ENCODE measurements at places on chromosomes 6 and 20. TPM values are rescaled to one million over a fixed set of nuclear protein-coding genes. Genes with fewer than 3 reads are reported as not detected.

GRCh38 chr20:58470336-58471192 is 44.6 kb downstream of the APCDD1L start:
- H3K27ac ChIP-seq: no peak overlapping the region
- H3K4me1 ChIP-seq: no peaks in the 10 kb centered on the region
- no peak overlapping the region for H3K4me3 ChIP-seq

DNA sequence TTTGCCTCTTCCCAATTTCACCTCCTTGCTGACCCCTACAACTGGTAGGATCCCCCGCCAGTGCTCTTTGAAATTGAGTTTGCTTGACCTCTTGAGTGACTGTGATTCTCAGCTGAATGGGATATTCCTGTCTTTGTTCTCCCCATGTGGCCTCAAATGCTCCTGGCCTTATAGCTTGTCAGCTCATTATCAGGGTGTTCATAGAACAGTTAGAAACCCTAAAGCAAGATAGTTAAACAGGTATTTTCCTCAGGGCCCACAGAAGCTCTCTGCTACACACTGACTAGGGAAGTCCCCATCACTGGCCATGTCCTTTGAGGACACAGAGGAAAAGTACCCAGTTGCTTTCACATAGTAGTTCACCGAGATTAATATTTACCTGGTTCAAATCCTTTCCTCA is 211.5 kb upstream of the DTNBP1 start:
- no peak for DNase-seq
- peaks cover 3% of the 10 kb centered on the region for H3K4me1 ChIP-seq
- no peak overlapping the region for H3K27ac ChIP-seq
- H3K36me3 ChIP-seq: no peaks in the 10 kb centered on the region

SLCO4A1 gene
- total RNA-seq: 13.4 TPM

TRIM10 gene
- total RNA-seq: not detected

NMBR gene
- total RNA-seq: not detected

GRCh38 chr20:58586565-58587093 is 64.5 kb upstream of the STX16 start:
- no peaks in the 10 kb centered on the region for H3K4me1 ChIP-seq

DNA sequence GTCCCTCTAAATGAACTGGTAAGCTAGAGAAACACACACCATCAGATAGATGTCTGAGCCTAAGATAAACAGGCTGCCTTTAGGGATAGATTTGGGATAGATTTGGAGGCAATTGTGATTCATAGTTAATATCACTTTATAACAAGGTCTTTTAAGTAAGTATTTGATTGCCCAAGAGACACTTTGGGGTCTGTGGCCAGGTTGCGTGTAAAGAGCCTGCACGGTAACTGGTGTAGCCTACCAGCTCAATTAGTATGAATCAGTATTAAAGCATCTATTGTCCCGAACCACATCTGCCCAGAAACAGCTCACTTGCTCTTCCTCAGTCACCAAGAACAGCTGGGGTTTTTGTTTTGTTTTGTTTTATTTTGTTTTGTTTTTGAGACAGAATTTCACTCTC is 193.3 kb downstream of the SASH1 start:
- DNase-seq: no peak
- no peak overlapping the region for H3K27ac ChIP-seq
- peaks cover 36% of the 10 kb centered on the region for H3K4me1 ChIP-seq
- no peak overlapping the region for H3K4me3 ChIP-seq
- H3K36me3 ChIP-seq: peaks cover 83% of the 10 kb centered on the region
- H3K27me3 ChIP-seq: no peaks in the 10 kb centered on the region

DACT2 gene
- 2.0 TPM for total RNA-seq

DNA sequence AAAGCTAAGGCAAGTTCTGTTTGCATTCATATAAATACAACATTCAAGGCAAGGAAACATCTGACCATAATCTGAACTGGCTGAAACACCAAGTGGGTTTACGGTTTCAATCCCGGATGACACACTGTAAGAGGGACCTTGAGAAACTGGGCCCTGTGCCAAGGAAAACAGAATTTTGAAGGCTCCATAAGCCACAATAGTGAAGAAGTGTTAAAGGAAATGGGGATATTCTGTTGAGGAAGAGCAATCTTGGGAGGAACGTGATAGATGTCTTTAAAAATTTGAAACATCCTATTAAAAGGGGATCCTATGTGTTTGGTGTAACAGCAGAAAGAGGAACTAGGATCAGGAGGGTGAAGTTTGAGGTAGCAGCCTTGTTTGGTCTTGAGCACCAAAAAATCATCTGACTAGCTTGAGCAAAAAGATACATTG is 82.4 kb upstream of the TAB2 start:
- H3K36me3 ChIP-seq: no peaks in the 10 kb centered on the region
- H3K27me3 ChIP-seq: no peaks in the 10 kb centered on the region
- DNase-seq: no peak
- H3K27ac ChIP-seq: no peak overlapping the region

GRCh38 chr6:120556491-120556890 is 777.8 kb downstream of the TBC1D32 start:
- no peak overlapping the region for H3K4me3 ChIP-seq
- no peak for DNase-seq
- H3K27me3 ChIP-seq: no peaks in the 10 kb centered on the region
- no peaks in the 10 kb centered on the region for H3K4me1 ChIP-seq
- no peak overlapping the region for H3K27ac ChIP-seq

RRAGD gene
- 98.0 TPM for total RNA-seq

GRCh38 chr20:62624325-62624690 is 18.0 kb upstream of the SLCO4A1 start:
- H3K36me3 ChIP-seq: no peaks in the 10 kb centered on the region
- H3K27me3 ChIP-seq: no peaks in the 10 kb centered on the region
- no peak for DNase-seq
- no peak overlapping the region for H3K4me3 ChIP-seq
- H3K4me1 ChIP-seq: no peaks in the 10 kb centered on the region

PRSS35 gene
- total RNA-seq: 10.0 TPM

DNA sequence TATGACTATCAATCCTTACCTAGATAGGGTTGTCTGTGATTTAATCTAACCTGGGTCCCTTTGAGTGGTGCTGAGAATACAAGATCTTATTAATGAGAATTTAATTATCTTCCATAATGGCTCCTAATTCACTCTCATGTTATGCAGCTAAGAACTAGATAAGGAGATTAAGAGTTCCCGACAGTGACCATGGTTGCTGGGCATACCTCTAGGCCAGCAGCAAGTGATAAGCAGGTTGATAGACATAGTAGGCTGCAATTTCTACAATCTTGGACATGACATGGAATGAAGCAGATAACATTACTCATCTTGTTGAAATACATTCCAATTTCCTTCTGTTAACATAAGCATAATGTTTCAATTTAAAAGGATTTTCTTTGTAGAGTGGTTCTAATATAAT is 27.1 kb downstream of the SPACA1 start:
- DNase-seq: no peak
- H3K4me1 ChIP-seq: no peaks in the 10 kb centered on the region
- H3K27ac ChIP-seq: no peak overlapping the region
- H3K36me3 ChIP-seq: no peaks in the 10 kb centered on the region
- H3K27me3 ChIP-seq: no peaks in the 10 kb centered on the region
- H3K4me3 ChIP-seq: no peak overlapping the region

DNA sequence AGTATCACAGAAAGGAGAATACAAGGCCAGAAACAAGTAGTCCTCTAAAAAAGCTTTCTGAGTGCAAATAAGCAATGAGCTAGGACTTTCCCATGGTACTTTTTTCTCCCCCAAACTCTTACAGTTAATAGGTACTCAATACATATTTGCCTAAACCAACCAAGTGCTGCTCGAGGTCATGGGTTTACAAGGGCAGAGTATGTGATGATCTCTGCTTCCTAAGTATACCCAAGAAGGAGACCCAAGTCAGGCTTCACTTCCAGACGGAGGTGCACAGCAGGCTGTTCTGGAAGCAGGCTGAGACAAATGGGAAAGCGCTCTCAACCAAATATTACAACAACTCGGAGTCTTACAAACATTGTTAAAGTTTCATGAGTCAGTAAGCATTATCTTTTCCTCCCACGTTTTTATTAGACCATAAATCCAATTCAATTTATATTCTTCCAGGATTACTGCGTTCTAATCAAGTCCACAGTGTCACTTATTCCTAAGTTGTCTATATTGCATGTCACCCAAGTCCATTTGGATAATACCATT is 8.1 kb downstream of the FYN start:
- no peaks in the 10 kb centered on the region for H3K4me1 ChIP-seq
- no peak overlapping the region for H3K27ac ChIP-seq
- H3K36me3 ChIP-seq: no peaks in the 10 kb centered on the region
- no peak for DNase-seq
- no peak overlapping the region for H3K4me3 ChIP-seq

GRCh38 chr6:2651961-2652360 is 98.8 kb downstream of the MYLK4 start:
- H3K36me3 ChIP-seq: no peaks in the 10 kb centered on the region
- H3K27me3 ChIP-seq: no peaks in the 10 kb centered on the region
- DNase-seq: no peak

DNA sequence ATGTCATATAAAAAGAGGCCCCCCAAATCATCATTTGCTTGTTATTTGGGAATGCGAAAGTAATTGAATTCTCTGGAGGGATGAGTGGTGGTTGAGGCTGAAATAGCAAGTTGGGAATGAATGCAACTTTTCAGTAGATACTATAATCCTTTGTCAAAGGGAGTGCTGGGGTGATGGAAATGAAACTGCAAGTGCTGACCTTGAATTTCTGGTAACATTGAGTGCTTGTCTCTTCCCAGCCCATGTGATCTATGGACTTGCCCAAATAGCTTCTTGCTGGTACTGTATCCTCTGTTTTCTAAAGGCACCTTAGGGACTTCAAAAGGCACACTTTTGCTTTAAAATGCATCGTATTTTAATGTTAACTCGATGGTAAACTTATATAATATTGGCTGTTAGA is 14.8 kb downstream of the PAQR8 start:
- H3K27ac ChIP-seq: no peak overlapping the region
- no peak overlapping the region for H3K4me3 ChIP-seq
- no peaks in the 10 kb centered on the region for H3K36me3 ChIP-seq
- peaks cover 14% of the 10 kb centered on the region for H3K4me1 ChIP-seq
- DNase-seq: no peak

GRCh38 chr6:54087721-54088120 is 23.5 kb upstream of the MLIP start:
- H3K4me3 ChIP-seq: no peak overlapping the region
- DNase-seq: no peak
- H3K36me3 ChIP-seq: no peaks in the 10 kb centered on the region
- no peaks in the 10 kb centered on the region for H3K4me1 ChIP-seq

TRIM31 gene
- not detected for total RNA-seq

ENPP3 gene
- total RNA-seq: not detected

DNA sequence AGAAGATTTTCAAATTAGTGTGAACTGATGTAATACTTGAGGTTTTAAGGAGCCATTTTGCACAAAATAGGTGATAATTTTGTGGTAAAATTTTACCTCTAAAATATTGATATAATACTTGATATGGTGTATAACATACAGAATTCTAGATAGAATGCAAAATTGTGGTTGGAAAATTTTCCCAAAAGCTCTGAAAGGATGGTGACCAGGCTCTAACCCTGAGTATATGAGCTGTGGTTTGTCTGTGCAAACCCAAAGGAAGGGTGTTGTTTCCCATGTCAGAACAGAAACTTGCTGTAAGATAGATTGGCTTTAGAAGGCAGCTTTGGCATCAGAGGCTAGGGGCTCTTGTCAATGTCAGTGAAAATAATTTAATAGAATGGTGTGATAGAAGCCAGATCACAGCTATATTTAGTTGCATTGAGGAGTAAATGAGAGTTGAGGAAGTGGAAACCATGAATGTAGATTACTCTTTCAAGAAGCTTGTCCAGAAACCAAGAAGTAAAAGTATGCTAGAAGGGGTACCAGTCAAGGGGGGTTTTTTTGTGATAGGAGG is 257.7 kb downstream of the FARS2 start:
- H3K36me3 ChIP-seq: no peaks in the 10 kb centered on the region
- no peak for DNase-seq
- no peak overlapping the region for H3K27ac ChIP-seq
- H3K4me1 ChIP-seq: no peaks in the 10 kb centered on the region
- H3K4me3 ChIP-seq: no peak overlapping the region

LY6G6D gene
- total RNA-seq: not detected
